ENCODE measurements at places on chromosomes 6 and 20.
A peak's percentile ranks its signal among the peaks of the same experiment; 100 is the strongest.

DNA sequence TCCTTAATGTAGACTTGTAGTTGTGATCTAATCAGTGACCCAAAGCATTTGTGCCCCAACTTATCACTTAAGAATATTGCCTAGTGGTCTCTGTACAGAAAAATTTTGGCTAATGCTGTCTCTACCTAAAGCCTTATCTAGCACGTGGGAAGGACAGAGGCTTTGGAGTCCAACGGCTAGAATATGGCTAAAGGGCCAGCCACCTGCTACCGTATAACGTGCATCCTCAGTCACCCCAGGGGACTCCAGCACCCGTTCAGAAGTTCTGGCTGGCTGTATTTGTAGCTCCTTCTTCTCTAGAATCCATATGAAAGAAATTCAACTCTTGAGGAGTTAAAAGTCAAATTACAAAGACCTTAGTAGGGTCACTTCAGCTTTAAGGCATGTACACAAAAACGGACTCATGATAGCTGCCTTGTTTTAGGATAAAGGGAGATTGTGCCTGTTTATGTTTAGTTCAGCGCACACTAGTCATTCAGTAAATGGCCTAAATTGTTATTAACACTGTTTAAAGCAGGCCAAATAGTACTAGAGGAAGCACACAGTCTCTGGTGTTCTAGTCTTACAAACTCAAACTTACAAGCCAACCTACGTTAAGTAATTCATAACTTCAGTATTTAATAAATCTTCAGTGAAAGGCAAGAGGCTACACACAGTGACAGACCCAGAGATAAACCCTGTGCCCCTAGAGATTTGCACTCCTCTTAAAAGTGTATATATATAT lies 407.5 kb upstream of the PLCB4 start:
- no peak for DNase-seq

- no peak for DNase-seq
Observed at GRCh38 chr6:161038229-161039031, 46.9 kb downstream of the MAP3K4 start.

- no peak for DNase-seq
Observed at GRCh38 chr6:72704979-72705378, 83.1 kb downstream of the KCNQ5 start.

DNA sequence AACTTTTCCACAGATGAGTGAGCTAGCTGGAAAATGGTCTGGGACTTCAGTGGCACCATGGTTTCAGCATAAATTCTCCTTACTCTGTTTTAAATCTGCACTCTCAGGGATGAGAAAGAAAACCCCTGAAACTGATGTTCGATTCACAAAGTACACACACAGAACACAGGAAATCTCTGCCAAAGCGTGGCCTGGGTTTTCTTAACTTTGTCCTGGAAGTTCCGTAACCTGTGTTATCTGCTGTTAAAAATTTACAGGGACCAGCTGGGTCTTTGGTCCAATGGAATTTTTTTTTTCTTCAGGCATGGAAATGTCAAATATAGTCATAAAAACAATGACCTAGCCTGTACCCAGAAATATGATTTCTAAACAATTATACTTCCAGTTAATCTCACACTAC lies 7.3 kb downstream of the SCML4 start:
- DNase-seq = no peak

DNA sequence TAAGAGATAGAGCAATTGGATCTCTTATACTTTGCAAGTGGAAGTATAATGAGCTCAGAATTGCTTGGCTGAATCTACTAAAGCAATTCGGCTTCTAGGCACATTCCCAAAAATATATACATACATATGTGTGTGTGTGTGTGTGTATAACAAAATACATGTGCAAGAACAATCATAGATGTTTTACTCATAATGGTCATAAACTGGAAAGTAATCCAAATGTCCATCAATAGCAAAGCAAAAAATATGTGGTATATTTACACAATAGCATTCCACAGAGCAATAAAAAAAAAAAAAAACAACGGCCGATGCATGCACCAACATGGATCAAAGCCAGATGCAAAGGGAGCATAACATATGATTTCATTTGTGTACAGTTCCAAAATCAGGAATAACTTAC lies 707.9 kb downstream of the RFPL4B start:
- DNase-seq = no peak

GRCh38 chr6:41406728-41407489 lies 71.5 kb downstream of the NCR2 start:
- no peak for DNase-seq

DNA sequence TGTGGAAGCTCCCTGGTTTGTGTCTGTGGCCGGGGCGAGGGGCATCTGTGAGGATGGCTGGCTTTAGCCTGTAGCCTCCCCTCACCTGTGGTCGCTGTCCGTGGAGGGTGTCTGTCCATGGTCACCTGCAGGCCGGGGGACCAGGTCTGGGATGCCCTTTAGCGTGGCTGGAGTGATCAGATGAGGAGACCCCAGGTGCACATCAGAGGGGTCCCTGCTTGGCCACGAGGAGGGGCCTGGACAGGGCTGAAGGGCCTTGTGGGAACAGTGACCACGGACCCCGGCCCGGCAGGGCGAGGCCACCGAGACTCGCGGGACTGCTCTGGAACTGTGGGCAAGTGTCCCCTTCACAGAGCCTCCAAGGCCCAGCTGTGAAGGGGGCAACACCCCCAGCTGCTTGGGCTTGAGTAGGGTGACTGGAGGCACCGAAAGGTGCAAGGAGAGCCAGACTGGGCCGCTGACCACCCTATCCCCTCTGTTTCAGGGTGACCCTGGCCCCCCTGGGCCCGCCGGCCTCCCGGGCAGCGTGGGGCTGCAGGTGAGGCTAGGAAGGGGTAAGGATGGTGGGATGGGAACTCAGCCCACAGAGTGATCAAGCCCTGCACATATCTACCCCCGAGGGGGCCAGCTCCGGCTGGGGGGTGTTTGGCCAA lies 8.6 kb downstream of the COL9A3 start:
- DNase-seq = no peak

DNA sequence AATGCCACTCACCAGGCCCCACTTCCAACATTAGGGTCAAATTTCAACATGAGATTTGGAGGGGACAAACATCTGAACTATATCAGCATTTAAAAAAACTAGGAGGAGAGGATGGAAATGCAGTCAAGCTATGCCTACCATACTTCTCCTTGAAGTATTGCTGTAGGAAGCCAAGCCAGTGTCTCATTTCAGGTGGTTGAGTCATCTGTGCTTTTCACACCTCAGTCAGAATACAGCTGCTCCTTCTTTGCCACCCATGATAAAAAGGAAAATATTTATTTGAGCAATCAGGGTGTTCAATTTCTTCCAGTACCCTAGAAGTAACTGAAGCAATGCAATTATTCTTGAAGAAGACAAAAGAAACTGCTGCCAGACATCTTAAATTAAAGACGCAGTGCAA lies 47.0 kb upstream of the EEF1E1 start:
- DNase-seq = no peak

DNA sequence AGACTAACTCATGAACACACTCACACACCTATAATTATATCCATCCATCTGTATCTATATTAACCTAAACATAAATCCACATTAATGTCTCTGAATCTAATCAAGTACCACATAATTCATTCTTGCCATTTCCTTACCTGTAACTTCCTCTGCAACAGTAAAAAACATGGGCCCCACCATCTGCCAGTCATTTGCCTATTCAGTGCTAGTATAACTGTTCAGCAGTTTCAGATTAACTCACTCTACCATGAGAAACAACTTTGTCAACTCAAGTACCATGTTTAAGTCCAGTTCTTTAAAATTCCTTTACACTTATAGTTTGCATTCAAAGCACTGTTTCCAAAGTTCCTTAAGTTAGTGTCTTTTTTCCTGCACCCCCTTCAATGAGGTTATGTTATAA lies 68.8 kb downstream of the LAMP5 start:
- DNase-seq = no peak

DNA sequence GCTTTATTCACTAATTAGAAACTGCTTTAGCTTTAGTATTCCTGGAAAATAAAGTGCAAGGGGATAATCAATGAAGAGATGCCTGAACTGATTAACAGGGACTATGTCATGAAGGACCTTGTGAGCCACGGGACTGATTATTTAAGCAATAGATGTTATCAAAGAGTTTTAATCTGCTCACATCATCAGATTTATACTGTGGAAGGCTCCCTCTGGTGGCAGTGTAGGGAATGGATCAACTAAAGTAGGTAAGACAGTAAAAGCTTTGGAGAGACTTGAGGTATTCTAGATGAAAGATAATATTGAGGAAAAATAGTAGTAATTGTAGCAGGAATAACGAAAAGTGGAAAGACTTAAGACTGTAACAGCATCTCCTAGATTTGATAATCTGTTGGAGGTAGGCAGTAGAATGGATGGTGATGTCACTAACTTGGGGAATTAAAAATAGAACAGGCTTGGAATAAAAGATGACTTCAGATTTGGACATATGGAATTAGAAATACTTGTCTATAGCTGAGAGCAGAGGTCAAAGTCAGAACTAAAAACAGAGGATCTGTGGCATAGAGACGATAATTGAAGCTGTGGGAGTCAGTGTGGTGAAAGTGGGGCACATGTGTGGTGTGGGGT lies 80.3 kb upstream of the HTR1E start:
- DNase-seq = no peak

DNA sequence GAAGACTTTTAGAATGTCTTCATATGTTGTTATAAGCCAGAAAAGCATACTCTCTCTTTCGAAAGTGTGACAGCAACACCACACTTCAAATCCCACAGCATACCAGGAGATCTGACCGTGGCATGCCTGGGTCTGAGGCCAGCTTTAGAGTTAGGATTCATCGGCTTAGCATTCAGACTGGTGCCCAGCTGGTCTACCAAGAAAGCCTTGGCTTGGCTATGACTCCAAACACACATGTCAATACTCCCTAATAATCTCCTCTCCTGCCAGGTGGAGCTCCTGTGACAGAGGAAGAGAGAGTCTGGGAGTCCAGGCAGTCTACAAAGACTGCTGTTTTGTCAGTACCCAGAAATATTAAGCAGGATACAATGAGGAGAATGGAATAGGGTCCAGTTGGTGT lies 77.1 kb upstream of the MAN1A1 start:
- DNase-seq = no peak

DNA sequence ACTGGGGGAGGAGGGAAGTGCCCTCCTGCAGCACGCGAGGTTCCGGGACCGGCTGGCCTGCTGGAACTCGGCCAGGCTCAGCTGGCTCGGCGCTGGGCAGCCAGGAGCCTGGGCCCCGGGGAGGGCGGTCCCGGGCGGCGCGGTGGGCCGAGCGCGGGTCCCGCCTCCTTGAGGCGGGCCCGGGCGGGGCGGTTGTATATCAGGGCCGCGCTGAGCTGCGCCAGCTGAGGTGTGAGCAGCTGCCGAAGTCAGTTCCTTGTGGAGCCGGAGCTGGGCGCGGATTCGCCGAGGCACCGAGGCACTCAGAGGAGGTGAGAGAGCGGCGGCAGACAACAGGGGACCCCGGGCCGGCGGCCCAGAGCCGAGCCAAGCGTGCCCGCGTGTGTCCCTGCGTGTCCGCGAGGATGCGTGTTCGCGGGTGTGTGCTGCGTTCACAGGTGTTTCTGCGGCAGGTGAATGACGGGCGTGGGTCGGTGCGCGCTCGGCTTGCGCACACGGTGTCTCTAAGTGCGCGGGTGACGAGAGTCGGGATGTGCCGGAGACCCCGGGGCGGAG lies at the start of gene CDKN1A:
Gene CDKN1A (plus strand): TSS at position 227 of the 555 bp plus-strand sequence. CDS start 5,388 bp downstream, outside the sequence.
- peak; percentile 61 for DNase-seq
